NCI-H2029 (cell line): ENCODE measurements at places on chromosomes 11 and 22.

GRCh38 chr11:121321614-121322243 lies 29.2 kb downstream of the SC5D start:
- DNase-seq: no peak

DNA sequence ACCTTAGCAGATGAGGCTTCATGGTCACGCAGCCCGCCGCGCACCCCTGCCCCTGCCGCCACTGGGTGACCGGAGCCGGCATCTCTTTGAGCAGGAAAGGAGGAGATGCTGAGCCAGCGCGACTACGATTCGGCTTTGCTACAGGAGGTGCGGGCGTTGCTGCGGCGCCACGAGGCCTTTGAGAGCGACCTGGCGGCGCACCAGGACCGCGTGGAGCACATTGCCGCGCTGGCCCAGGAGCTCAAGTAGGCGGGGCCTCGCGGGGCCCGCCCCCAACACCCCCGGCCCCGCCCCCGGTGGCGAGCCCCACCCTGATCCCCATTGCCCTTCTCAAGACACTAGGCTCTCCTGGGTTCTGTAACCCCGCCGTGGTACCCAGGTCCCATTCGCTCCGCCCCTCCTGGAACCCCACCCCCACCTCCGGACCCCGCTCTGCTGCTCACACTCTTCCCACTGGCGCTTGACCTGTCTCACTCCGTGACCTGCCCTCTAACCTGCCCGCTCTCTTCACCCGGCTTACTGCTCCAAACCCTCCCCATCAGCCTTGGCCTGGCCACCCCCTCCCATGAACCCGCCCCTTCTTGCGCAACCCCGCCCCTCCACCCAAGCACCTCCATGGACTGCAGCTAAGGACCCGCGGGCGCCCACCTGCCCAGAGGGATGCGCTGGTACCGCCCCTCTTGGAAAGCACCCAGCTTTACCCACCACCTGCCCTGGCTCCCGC lies 9.1 kb downstream of the CTSF start:
- DNase-seq: peak; percentile 12

GRCh38 chr11:114060392-114061047 lies 1.0 kb downstream of the ZBTB16 start:
- no peak for DNase-seq

GRCh38 chr11:66860449-66860831 lies 3.6 kb downstream of the LRFN4 start:
- DNase-seq: no peak

DNA sequence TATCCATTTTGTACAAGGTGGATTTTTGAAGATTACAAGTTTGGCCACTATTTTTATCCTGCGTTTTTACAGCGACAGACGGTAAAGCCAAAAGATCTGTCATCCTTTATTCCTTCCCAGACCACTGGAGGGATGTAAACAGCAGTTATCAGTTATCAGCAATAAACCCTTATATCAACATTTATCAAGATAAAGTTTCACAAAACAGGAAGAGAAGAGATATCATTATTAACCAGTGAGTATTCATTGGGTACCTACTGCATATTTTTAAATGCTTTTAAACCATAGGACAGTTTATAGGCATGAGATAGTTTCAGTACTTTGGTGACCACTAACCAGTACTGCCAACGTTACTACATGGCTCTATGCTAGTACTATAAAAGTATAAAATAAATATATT lies 5.9 kb upstream of the REXO2 start:
- DNase-seq: no peak

- DNase-seq: no peak
Measured at GRCh38 chr11:15493066-15493465, 378.3 kb downstream of the INSC start.

DNA sequence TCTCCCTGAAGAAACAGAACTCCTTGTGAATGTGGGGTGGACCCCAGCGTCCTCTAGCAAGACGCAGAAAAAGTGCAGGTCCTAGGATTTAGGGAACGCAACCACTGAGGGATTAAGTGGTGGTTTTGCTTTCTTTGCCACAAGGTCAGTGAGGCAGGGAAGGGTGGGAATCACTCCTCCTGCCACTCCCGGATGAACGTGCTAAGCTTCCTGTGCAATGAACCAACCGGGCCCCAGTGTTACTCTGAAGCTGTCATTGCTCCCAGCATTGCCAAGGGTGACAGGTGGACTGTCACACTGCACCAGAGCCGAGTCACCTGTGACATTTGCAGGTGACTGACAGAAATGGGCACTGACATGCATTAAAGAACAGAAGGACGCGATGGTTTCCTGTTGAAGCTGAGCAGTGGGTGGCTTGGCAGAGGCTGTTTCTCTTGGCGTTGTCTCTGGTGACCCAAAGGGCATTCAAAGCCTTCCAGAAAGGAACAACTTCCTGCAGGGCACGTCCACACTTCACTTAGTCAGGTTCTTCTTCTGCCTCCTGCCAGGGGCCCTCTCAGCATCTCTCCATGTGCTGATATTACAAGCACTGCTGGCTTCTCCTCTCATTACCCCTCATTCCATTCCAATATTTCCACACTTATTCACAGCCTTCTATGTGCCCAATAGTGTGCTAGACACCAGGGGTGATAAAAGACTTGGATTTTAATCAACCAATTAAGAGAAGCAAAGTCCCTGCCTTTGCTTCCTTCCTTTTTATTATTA lies 9.7 kb downstream of the KIRREL3 start:
- DNase-seq: no peak

DNA sequence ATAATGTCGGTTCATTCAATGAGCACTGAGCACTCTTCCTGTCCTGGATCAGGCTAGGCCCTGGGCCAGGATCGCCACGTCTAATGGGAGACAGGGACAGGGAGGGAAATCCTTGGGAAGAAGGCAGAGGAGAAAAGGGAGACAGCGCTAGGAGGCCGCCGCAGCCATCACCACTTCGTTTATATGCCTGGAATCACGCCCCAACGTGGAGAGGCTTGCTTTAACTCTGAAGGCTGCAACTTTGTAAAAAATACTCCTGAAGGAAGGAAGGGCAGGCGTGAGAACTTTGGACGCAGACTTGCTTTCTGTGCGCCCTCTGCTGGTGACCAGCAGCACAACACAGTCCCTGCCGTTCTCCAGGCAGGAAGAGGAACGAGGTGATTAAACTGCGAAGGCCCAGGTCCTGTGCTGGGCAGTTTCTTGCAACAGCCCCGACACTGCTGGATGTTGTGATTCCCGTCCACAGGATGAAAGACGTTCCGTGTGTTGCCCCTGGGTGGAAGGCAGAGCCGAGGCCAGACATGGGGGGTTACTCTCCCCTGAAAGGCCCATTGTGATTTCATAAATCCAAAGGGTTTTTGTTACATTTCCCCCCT lies 22.1 kb downstream of the RIBC2 start:
- DNase-seq: peak; percentile 42

- DNase-seq: no peak
Measured at GRCh38 chr11:79510960-79511359, 70.1 kb upstream of the TENM4 start.

DNA sequence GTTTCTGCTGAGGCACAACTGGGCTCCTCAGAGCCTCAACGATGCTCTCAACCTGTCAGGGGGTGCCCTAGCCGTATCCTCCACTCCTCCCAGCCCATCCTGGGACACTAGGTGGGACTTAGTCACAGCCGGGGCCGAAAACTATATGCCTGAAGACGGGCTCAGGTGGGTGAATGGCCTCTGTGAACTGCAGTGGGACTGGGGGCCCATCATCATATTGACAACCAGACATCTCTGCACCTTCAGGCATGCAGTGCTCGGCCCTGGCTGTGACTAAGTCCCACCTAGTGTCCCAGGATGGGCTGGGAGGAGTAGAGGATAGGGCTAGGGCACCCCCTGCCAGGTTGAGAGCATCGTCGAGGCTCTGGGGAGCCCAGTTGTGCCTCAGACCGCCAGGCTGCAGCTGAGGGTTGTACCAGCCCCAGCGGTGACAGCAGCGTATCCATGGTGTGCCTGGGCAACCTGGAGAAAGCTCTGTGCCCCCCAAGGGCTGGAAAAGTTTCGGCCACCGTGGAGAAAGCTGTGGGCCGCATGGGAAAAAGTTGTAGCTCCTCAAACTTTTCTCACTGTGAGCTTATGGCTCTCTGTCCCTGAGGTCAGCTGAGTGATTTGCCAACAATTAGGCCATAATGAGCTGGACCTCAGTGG lies 88.9 kb downstream of the RRM1 start:
- DNase-seq: no peak

GRCh38 chr22:42985531-42985905 lies 29.4 kb downstream of the PACSIN2 start:
- DNase-seq: no peak

- no peak for DNase-seq
Measured at GRCh38 chr22:20436307-20436767, 1.3 kb downstream of the SCARF2 start.

GRCh38 chr22:26460202-26460601 lies 23.4 kb downstream of the HPS4 start:
- DNase-seq: no peak

DNA sequence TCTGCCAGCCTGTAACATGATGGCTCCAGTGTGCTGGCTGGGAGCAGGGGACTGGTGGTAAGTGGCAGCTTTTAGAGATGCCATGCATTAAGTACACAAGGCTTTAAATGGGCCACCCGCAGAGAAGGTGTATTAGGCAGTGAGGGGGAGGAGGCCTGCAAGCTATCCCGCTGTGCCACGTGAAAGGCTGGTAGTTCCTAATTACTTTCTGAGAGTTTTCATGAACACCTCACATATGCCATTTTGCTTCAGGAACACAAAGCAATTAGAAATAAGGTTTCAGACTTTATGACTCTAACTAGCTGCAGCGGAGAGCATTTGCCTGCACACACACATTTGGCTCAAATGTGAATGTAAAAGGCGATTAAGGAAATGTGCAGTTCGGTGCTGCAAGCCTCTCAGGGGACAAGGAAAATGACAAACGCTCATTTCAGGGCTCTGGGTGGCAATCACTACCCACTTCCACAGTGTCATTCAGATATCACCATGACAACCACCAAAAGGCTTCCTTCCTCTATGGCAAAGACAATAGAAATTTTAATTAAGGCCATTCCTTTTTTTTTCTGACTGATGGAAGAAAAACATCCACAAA lies 116.6 kb downstream of the PLEKHA7 start:
- DNase-seq: peak; percentile 37

DNA sequence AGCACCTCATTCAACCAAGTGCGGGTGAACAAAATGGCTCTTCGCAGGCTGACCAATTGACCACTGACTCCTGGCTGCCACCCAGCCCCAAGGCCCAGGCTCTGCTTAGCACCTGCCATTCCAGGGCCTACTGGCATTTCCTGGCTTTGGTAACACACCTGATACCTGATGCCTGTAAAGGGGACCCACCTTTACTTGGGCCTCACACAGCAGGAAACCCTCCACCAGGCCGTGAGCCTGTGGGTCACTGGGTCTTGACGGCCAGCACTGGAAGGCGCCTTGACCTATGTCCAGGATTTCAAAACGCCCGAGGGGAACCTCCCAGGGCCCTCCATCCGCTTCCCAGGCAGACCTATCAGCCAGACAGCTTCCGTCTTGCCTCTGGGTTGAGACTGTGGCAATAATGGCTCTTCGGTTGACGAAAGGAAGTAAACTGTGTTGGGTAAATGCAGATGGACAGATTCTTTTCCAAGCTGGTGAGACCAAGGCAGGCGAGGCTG lies 16.8 kb upstream of the TMEM184B start:
- no peak for DNase-seq

DNA sequence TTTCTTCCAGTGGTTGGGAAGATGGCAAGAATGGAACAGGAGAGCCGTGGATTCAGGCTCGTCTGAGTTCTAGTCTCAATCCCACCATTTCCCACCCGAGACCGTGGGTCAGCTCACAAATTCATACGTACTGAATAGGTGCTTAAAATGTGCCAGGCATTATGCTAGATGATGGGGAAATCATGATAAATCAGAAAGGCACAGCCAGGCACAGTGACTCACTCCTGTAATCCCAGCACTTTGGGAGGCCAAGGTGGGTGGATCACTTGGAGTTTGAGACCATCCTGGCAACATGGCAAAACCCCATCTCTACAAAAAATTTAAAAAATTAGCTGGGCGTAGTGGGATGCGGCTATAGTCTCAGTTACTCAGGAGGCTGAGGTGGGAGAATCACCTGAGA lies 7.1 kb downstream of the TRIOBP start:
- DNase-seq: no peak

- no peak for DNase-seq
Measured at GRCh38 chr11:30017445-30017895, 640 bp upstream of the KCNA4 start.

GRCh38 chr11:106852779-106853178 lies 165.5 kb downstream of the GUCY1A2 start:
- DNase-seq: no peak

DNA sequence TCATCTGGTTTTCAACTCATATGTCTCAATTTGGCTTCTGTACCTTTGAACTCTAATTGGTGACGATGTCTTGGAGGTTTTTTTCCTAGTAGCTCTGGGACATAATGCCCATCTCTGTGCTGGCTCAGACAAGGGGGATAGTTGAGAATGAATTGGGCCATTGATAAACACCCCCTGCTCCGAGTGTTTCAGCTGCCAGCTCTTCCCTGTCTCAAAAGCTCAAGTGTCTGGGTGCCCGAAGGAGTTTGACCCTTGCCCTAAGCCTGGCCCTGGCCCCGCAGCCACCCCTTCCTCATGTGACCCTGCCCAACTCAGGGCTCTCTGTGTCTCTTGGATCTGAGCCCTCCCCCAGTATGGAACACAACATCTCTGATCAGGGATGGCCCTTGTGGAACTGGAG lies 3.0 kb downstream of the INSC start:
- DNase-seq: no peak

DNA sequence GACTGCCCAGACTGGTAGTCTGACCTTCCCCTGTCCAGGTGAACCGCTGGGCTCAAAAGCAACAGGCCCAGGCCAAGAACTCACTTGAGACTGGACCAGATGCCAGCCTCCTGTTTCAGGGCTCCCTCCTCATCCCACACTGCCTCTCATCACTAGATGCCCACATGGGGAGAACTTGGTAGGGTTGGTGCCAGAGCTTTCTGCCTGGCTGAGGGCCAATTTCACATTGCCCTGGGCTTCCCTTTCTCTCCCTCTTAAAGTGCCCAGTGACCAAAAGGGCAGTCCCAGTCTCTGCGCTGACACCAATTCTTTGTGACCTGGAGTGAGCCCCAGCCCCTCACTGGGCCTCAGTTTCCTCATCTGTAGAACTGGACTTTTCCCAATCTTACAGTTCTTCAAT lies 41.7 kb downstream of the C11orf58 start:
- no peak for DNase-seq

GRCh38 chr11:80412604-80413003 lies 971.8 kb upstream of the TENM4 start:
- no peak for DNase-seq

- DNase-seq: no peak
Measured at GRCh38 chr11:31480930-31481329, 28.5 kb downstream of the IMMP1L start.
